ENCODE measurements at places on chromosomes 13 and 19.

DNA sequence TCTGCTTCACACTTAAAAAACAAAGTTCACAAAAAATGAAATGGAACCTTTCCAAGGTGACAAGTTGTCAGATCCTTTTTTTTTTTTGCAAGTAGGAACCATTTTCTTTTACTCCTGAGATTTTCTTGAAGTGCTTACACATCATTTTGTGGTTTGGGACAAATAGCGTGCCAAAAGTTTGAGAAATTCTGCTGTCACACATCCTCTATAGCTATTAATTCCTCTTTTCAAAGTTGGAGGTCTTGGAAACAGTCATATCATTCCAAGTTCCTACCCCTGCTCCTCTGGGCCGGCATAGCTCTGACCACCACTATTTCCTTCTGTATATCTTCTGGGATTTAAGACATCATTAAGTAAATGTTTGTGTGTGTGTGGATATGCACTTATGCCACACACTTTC, 421.6 kb upstream of the SLC10A2 start:
- DNase-seq = no peak

DNA sequence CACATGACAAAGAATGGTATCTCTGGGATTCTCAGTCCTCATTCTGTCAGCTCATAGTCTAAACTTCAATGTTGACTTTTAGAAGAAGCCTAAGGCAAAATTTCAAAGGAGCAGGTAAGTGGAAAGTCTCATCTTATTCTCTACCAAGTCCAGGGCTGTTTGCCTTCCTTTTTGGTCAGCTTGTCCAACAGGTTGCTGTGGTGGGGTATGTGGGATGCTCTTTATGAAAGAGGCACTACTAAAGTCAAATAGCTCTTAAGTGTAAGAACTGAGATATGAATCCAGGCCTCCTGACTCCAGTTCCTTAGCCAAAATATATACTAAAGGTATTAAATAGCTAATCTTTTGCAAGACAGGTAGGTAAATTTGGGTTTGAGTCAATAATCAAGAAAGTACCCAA, 540.6 kb upstream of the SPRY2 start:
- DNase-seq = no peak

DNA sequence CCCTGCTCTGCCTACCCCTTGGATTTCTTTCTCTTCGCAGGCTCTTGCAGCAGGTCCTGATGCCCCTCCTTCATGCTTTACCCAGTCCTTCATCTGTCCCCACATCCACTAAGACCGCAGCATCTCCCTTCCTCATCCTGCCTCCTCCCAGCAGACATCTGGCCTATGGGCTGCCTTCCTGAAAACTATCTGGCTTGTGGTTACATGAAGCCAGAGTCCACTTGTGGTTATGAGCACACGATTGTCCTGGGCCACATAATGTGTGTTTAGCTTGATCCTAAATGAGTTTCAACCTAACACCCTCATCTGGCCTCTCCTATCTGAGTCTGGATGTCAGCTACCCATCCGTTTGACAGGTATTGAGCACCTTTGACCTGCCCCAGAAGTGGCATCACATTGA, 5.5 kb upstream of the ZNF175 start:
- no peak for DNase-seq

DNA sequence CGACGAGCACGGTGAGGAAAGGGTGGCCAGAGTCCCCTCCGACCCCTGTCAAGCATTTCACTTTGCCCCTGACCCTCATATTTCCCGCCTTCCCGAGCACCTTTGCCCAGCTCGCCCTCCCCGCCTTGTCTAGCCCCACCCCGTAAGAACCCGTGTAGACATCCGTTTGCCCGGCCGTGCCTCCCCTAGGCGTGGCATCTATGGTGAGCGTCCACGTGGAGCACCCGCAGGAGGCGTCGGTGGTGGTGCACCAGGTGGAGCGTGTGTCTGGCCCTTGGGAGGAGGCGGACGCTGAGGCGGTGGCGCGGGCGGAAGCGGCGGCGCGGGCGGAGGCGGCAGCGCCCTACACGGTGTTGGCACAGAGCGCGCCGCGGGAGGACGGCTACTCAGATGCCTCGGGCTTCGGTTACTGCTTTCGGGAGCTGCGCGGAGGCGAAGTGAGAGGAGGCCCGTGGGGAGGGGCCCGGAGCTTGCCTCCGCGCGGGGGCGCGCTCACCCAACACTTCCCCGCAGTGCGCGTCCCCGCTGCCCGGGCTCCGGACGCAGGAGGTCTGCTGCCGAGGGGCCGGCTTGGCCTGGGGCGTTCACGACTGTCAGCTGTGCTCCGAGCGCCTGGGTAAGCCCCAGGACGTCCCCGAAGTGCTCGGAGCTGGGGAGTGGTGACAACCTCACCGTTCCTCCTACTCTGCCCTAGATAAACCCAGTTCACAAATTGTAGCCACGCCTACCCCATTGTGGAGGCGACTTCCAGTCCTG, 4.2 kb downstream of the LTBP4 start:
- DNase-seq = no peak

DNA sequence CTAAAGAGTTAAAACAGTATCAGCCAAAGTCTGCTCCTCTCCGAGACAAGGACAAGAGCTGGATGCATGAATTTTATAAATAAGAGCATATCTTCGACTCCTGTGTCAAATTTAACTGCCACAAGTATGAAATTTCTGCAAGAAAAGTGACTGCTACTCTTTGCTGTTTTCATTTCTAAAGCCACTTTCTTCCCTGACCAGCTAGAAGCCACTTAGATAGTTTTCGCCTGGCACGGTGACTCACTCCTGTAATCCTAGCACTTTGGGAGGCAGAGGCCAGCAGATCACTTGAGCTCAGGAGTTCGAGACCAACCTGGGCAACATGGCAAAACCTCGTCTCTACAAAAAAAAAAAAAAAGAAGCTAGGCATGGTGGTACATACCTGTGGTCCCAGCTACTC, 61.3 kb downstream of the ENOX1 start:
- DNase-seq = no peak

GRCh38 chr13:27081893-27082679, 89.5 kb downstream of the USP12 start:
- no peak for DNase-seq

- DNase-seq = no peak
Measured at GRCh38 chr13:48297131-48297786, 6.3 kb upstream of the RB1 start.

GRCh38 chr13:110371550-110372465, 64.7 kb downstream of the COL4A2 start:
- DNase-seq = no peak

DNA sequence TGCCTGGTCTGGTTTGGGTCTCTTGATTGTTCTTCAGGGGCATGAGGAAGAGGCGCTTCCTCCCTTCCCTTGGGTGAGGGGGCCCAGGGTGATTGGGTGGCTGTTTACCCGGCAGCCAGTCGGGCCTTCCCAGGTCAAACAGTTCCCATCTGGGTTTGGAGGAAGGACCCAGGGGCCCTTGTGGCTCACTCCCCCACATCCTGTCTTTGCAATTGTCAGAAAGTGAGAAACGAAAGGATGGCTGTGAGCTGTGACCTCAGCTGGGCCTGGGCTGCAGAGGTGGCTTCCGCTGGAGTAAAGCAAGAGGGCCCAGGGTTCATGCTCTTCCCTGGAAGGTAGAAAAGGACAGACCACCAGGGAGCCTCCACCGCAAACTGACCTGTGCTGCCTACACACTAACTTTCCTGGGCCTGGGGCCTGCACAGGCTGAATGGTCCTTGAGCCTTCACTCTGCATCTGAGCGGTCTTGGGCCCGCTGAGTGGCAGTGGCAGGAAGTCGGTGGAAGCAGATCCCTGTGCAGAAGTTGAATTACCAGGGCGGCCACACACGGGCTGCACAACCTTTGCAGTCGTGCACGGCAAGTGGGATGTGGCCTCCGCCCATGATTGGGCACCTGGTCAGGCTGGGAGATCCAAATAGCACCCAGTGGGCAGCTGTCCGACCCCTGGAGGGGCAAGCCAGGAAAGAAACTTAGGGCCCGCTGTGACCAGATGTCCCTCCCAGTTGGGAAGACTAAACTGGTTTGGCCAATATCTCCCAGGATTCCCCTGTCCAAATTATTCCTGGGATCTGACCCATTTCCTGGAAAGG, 5.3 kb upstream of the CD79A start:
- no peak for DNase-seq

DNA sequence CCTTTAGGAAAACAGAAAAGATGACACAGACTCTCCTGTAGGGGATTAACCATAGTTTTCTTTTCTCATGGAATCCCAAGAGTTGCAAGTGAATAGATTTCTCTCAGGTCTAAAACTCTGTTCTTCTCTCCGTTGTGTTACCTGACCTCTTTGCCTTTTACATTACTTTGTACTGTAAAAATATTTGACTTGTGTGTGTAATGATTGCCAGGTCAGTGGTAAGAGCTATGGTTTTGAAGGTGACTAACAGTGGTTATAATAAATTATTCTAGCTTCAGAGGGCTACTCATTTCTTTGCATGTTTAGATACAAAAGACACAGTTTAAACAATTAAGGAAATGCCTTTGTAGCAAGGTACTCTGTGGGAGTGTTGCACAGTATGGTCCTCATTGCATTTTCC, 23.0 kb upstream of the PSG2 start:
- no peak for DNase-seq

DNA sequence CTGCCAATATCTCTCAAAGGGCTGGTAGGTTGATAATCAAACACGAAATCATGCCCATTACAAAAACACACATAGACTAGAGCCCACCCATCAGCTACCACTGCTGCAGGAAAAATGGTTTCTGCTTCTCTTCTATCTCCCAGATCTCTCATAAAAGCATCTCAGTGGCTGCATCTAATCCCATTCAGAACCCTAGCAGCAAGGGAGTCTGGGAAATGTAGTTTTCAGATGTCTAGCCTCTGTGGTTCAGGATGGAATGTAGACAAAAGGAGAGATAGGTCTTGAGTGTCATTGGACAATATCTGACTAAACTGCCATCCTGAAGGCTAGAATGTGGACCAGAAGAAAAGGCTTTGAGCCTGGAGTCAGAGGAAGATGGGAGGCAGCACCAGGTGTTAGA, 32.1 kb downstream of the RDH8 start:
- DNase-seq = no peak

DNA sequence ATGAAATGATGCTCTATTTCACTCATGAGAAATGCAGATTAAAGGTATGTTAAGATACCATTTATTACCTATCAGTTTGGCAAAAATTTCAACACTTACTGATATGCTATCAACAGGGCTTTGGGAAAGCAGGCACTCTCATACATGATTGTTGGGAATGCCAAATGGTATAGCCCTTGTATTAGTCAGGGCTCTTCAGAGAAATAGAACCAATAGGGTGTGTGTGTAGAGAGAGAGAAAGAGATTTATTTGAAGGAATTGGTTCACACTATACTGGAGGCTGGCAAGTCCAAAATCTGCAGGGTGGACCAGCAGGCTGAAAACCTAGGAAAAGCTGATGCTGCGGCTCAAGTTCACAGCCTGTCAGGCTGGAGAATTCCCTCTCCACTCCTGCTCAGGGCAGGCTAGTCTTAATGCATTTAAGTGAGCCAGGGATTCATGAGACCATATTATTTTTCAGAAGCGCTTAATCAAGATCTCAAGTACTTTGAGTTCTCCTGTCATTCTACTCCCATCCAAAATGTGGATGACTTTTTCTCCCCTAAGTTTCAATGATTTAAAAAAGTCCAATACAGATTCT, 72.4 kb downstream of the NHLRC3 start:
- DNase-seq = no peak

DNA sequence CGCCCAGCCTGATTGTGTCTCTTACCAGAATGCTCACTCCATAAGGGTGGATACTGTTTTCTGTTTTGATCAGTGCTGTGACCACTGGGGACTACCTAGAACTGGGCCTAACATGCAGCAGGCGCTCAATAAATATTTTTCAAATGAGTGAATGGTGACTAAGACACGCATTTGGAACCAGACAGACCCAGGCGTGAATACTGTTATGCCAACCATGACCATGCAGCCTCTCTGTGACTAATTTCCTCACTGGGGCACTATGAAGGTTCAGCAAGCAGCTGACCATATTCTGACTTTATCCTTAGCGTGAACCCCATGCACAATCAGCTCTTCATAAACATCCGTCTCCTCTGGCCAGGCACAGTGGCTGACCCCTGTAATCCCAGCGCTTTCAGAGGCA, 13.0 kb upstream of the SPC24 start:
- no peak for DNase-seq

DNA sequence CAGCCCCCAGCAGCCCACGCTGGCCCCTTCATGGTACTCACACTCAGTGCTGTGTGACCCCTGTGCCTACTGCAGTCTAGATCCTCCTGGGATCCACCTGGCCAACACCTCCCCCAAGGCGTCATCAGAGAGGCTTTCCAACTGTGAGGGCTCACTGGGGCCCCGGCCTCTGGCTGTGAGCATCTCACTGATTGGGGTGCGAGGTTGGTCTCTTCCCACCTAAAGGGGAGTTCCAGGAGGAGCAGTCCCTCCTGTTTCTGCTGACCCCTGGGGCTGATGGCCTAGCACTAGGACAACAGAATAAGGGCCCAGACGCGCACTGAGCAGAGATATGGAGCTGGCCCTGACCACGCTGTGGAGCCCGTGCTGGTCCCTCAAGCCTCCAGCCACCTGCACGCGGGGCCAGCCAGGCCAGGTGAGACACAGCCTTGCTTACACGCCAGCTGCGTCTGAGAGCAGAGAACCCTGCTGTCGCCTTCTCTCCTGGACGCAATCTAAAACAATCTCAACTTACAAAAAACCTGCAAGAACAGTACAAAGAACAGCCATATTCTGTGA, 32.2 kb downstream of the ELL start:
- DNase-seq = no peak

GRCh38 chr13:92807353-92807752, 419.3 kb upstream of the GPC6 start:
- no peak for DNase-seq

DNA sequence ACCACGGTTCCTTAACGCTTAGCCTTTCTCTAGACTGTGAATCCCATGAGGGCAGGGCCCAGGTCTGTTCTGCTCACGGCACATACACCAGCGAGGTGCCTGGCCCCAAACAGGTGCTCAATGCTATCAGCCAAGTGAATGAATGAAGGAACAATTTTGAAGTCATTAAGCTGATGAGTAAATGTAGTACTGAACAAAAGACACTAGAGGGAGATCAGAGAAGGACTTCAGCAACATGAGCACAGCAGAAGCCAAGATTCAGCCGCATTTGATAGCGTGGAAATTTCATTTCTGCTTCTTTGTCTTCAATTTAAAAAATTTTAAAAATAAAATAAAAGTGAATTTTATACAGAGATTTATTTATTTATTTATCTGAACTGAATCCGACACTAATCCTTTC, 20.1 kb upstream of the MYO16 start:
- no peak for DNase-seq

- DNase-seq = no peak
Measured at GRCh38 chr19:9835507-9835949, 410 bp downstream of the PIN1 start.

GRCh38 chr13:34358811-34359513, 541.0 kb downstream of the RFC3 start:
- no peak for DNase-seq

DNA sequence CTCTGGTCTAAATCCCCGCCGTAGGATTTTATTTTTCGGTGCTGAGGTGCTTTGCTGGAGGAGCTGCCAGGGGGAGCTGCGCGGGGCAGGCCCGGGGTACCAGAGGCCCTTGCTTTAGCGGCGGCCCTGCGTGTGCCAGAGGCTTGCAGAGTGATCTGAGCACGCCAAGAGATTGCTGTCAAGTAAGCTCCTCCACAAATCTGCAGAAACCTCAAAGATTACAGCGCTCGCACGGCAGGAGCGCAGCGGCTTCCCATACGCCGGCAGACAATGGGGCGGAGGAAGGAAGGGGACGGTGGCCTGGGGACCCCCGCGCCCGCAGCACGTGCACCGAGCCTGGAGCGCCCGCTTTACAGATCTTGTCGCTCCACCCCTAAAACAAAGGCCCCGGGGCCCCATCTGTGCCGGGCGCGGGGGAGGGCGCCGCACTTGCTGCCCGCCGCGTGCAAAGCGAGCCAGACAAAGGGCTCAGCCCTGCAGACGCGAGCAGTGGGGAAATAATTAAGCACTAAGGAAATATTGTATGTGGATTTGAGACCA, 9.1 kb upstream of the C19orf12 start:
- no peak for DNase-seq
